ENCODE measurements at places on chromosomes 13 and 19.

GRCh38 chr19:18453269-18454024 is 15.5 kb upstream of the ISYNA1 start:
- DNase-seq, result no peak

GRCh38 chr13:20001366-20002190 is 43.1 kb downstream of the ZMYM2 start:
- no peak for DNase-seq

DNA sequence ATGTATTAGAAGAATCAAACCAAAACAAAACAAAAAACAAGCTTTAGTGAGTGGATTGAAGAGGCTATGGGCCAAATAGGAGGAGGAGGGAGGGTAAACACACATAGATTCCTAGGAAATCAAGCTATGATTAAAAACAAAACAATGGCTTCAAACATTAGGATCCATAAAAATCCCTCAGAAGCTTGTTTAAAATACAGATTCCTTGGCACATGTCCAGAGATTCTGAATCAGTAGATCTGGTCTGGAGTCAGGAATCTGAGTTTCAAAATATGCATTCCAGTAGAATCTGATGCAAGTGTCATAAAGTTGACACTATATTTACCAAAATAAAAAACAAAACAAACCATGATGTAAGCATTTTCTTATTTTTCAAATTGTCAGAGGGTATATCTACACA is 692.8 kb upstream of the SGCG start:
- no peak for DNase-seq

DNA sequence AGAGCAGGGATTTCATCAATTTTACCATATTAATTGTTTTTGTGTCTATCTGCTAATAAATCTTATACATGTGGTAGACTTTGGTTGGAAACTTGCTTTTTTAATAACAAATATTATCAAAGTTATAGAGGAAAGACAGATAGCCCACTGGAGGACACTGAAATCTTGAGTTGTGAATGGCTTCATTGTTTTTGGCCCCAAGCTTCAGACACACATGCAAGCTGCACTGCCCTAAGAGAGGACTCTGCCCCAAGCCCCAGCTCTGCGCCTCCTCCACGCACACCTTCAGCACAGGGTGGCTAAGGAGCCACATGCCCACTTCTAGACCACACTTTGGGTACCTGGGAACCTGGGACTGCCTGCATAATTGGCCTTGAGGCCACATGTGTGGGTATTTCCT is 35.2 kb downstream of the RCBTB2 start:
- no peak for DNase-seq

GRCh38 chr19:39679791-39680168 is 24.1 kb downstream of the LGALS16 start:
- DNase-seq, result no peak

DNA sequence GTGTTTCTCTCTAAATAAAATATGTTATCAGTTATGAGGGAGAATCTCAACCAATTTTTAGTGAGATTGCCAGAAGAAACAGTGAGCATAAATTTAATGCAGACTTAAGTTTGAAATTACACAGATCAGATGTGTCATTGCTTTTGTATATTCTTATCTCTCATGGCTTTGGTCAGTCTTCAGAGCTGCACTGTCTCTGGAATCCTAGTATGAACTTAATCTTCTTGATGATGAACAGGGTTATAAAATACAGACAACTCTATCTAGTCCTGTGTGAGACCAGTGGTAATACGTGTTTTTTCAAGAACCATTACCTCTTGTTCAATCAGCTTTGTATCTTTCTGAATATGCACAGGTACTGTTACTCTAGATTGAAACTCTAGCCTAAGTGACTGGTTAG is 528.0 kb downstream of the DACH1 start:
- DNase-seq, result no peak

DNA sequence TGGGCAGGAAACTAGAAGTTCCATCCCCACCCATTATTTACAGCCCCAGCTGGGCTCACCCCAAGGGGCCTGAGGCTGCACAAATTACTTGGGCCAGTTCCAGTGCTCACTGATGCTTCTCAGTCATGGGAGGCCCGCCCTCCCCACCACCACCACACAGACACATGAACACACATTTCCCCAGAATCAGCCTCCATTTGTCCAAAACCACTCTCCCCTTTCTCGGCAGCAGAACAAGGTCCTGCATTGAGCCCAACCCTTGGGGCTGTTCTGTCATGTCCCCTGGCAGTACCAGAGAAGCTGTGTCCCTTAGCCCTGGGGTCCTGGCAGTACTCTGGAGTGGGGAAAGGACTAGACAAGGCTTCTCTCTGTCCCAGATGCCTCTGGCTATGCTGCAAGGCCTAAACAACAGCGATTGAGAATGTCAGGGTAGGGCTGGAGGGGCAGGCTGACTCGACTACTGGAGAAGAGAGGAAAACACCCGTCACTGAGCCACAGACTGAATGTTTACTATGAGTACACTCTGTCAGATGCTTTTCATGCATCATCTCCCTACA is 21.8 kb downstream of the SAMD4B start:
- no peak for DNase-seq
